ENCODE measurements at places on chromosomes 16 and 17.

GRCh38 chr17:795721-796120 lies 13.6 kb downstream of the MRM3 start:
- DNase-seq, result no peak

DNA sequence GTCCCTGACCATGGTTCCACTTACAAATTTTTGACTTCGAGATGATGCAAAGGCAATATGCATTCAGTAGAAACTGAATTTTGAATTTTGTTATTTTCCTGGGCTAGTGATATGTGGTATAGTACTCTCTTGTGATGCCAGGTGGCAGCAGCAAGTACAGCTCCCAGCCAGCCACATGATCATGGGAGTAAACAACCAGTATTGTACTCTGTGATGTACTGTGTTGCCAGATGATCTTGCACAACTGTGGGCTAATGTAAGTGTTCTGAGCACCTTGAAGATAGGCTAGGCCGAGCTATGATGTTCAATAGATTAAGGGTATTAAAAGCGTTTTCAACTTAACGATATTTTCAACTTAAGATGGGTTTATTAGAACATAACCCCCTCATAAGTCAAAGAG lies 250.8 kb downstream of the STX8 start:
- no peak for DNase-seq

- no peak for DNase-seq
Measured at GRCh38 chr16:4260360-4260759, 12.5 kb downstream of the TFAP4 start.

- DNase-seq, result no peak
Measured at GRCh38 chr17:5869041-5869745, 201.0 kb upstream of the WSCD1 start.

DNA sequence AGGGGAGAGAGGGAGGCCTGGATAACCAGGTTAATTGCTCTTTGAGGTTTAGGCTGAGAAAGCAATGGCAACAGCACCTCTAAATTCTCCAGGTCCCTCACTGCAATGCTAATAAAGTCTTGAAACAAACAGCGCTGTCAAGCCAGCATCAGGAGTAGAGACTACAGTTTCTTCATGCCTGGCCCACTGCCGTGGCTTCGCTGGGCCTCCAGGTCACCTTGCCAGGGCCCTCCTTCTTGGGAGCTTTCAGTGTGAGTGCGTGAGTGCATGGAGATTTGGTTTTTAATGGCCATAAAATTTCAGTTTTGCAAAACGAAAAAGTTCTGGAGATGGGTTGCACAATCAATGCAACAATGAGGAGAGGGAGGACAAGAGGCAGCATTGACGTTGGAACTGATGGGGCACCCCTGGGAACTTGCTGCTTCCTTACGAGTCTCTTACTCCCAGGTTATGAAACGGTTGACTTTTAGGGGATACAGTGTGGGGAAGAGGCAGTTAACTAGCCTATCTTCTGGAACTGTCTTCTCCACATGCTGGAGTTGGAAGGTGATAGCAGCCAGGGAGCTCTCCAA lies 229.4 kb downstream of the XYLT1 start:
- no peak for DNase-seq

DNA sequence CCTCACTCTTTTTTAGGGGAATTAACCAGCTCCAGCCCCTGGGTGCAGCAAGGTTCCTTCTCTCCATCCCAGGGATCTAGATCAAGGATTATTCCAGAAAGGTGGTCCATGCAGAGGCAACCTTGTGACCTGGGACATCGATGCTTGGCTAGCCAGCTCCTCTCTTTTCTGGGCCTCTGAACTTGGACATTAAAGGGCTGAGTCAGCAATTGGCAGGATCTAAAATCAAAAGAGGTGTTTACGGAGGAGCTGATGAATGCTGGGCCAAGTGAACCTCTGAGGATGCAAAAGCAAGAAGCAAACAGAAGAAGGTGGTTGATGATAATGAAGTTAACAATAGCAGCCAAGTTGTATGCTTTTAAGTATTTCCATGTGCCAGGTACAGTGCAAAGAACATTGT lies 207.0 kb downstream of the MAF start:
- DNase-seq, result no peak

GRCh38 chr16:48161906-48162305 lies 6.1 kb upstream of the ABCC12 start:
- DNase-seq, result no peak

GRCh38 chr16:82044585-82044911 lies 9.5 kb downstream of the HSD17B2 start:
- DNase-seq, result no peak

DNA sequence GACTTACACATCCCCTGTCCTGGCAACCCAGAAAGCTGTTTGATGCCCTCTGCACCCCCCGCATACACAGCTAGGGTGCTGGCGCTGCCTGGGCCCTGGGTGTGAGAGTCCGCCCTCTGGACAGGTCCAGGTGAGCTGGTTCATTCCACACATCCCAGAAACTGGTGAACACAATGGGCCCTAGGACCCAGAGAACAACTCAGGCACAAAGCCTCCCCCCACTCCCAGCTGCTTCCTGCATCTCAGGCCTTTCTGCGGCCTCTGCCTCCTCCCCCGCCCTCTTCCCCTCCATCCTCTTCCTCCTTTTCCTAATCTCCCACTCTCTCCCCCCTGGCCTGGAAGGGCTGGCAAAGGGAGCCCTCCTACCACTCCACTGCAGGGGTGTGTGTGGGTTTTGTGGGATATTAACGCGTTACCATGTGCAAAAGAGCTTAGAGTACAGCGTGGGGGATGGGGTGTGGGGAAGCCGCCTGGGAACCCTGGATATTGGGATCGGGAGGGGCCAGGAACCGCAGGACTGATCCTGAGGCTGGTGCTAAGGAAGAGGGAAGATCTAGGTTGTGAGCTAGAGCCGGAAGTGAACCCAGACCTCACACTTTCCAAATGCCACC lies 1.6 kb upstream of the PPP1R9B start:
- peak; percentile 64 for DNase-seq
